ENCODE measurements at places on chromosomes 2 and 18.
A peak's percentile ranks its signal among the peaks of the same experiment; 100 is the strongest.

DNA sequence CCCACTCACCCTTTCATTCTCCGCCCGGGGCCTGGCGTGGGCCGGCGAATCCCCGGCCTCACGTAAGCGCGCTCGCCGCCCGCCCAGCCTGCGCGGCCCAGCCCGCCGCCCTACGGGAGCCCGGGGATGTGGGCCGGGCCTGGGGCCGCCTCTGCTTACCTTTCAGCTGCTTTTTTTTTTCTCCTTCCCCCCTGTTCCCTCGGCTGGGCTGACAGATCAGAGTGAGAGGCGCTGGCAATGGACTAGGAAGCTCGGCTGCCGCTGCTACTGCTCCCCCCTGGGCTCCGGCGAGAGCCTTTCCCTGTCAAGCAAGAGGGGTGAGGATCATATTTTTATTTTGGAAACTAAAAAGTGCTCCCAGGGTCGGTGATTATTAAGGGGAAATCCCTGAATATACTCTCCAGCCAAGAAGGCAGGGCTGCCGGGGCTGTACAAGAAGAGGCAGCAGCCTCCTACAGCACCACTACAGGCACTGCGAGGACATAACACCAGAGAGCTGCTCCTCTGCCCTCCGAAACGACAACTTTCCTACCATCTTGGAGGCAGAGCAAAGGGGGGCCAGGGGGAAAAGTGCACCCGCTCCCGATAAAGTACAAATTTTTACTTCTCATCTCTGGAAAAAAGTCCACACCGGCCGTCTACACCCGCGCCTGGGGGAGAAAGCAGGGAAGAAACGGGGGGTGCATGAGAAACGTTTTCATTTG is at the start of gene INO80D:
Gene INO80D (minus strand): TSS at position 433 of the 704 bp plus-strand sequence. CDS start 23,158 bp downstream, outside the sequence.
- peak; percentile 92 for DNase-seq

- no peak for DNase-seq
Observed at GRCh38 chr2:240574386-240575100, 6.3 kb downstream of the RNPEPL1 start.

GRCh38 chr2:139825726-139826125 is 1045.5 kb upstream of the NXPH2 start:
- no peak for DNase-seq

- DNase-seq, result no peak
Observed at GRCh38 chr2:138180692-138181386, 216.6 kb downstream of the HNMT start.

DNA sequence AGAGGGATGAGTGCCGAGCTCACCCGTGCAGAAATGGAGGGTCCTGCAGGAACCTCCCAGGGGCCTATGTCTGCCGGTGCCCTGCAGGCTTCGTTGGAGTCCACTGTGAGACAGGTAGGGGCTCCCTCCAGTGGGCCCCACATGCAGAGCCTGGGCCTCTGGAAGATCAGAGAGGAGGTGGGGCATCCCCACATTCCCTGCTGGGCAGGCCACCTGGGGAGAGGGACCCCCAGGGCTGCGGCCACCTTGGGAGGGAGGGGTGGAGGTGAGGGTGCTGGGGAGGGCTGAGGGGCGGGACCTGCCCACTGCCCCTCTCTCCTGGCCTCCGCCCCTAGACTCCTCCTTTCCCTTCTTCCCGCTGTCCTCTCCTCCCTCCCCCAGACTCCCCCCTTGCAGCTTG is 38.5 kb downstream of the MTERF4 start:
- no peak for DNase-seq

GRCh38 chr18:6203791-6204190 is 210.9 kb downstream of the L3MBTL4 start:
- no peak for DNase-seq

- DNase-seq, result no peak
Observed at GRCh38 chr2:127146820-127147502, 40.0 kb upstream of the BIN1 start.

GRCh38 chr18:52903857-52904256 is 563.9 kb downstream of the DCC start:
- peak; percentile 22 for DNase-seq

DNA sequence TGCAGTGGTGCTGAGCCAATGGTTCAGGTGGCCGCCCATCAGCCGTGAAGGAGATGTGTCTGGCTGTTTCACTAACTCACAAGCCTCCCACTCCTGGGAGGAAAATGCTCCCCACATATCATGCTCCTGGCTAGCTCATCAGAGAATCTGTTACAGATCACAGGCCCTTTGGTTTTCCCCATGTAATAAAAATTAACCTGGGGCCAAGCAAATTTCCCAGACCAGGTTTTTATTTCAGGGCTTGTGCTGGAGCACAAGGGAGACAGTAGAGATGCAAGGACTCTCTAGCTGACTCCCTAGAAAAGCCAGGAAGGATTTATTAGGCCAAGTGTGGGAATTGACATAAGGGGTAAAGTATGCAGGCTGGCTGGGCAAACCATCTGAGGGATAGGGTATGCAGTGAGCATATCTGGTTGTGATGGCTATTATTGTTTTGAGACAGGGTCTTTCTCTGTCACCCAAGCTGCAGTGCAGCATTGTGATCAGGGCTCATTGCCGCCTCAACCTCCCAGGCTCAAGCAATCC is 40.6 kb upstream of the CCBE1 start:
- DNase-seq, result no peak

Measured in ELF-1 (cell line).